ENCODE measurements at places on chromosomes 16 and 17.

GRCh38 chr16:3112058-3112880 is at the start of gene ZNF205:
ZNF205 (plus strand) TSS chr16:3112586; CDS start chr16:3113431, 845 bp downstream.
- DNase-seq = no peak

DNA sequence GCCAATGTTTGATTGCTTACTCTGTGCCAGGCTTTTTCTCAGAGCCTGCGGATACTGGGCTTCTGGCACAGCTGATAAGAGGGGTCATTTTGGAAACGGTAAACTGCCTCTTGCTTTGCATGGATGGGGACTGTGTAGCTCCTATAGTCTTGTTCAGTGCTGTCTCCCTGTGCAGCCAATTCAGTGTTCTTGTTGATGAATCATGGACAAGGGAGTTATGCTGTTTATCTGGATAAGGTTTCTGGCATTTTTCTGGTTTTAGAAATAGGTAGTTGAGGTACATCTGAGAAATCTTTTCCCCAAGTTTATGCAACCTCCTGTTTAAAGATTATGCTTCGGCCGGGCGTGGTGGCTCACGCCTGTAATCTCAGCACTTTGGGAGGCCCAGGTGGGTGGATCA is 16.7 kb upstream of the TANGO6 start:
- DNase-seq = no peak

DNA sequence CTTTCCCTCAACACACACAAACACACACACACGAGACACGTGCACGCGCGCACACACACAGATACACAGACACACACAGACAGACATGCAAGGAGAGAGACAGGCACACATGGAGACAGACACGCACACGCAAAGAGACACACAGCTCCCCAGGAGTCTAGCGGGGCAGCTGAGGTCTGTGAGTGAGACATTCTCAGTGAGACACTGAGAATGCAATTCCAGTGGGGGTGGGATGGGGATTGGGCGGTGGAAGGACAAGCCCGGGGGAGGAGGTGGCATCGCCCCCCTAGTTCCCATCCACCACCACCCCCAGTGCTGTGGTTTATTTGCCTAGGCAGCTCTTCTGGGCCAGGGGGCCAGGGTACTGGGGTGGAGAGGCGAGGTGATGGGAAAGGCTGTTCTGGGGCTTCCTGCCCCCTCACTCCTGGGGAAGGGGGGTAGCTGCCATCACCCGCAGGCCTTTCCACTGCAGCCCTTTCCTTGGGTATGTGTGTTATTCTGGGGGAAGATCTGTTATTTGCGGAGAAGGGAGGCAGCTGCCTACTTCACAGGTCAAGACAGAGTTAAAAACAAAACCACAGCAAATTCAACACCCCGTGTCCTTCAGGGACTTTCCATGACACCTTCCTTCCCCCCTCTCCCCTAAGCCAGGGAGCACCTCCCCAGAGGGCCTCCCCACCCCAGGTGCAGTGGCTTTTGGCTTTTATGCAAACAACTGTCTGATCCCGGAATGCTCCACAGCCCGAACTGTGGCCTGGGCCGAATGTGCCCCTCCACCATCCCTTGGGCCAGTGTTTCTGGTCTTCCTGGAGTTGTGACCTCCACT is 18.0 kb downstream of the GRB7 start:
- peak; percentile 61 for DNase-seq

- DNase-seq = no peak
Observed at GRCh38 chr17:38844261-38844757, 9.2 kb downstream of the RPL23 start.

- DNase-seq = no peak
Observed at GRCh38 chr16:31099860-31100638, 5.5 kb upstream of the VKORC1 start.

DNA sequence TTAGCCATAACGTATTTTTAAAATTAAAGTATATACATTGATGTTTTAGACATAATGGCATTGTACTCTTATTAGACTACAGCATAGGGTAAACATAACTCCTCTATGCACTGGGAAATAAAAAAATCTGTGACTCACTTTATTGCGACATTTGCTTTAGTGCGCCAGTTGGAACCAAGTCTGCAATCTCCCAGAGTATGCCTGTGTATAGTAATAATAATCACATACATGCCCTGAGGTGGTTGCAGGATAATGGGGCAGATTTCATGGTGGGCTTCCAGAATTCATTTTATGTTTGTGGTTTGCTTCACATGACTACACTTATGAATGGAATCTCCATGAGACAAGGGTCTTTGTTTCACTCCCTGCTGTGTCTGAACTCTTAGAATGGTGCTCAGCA is 66.9 kb upstream of the N4BP1 start:
- DNase-seq = no peak

DNA sequence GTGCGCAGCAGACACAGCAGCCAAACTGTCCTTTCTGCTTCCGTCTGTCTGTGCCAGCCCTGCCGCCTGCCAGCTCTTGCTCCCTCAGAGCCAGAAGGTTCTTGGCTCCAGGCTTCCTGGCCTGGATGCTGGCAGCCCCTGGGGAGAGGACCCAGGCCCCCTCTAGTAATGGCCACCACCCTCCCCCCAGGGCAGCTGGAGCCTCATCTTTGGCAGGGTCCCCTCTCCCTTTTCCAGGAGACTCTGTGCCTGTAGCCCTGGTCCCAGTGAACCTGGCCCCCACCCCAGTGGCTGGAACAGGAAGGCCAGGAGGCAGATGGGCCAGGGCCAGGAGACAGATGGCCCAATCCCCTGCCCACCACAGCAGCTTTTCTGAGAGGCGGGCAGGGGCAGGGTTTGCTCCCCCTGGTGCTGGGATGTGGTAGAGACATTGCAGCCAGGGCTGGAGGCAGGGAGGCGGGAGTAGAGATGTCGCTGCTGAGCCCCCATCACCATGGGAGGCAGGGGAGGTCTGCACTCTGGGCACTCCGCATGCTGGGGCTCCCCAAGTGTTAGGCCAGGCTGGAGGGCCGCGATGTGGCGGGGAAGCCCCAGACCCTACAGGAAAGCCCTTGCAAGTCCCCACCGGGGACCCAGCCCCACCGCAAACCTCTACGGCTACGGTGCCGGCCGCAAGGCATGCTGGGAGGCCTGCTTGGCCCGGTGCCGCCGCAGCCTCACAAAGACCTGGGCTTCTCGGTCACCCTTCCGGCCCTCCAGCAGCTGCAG is 16.7 kb downstream of the UNC13D start:
- DNase-seq = peak; percentile 75

- DNase-seq = no peak
Observed at GRCh38 chr17:44758414-44759085, at the start of gene ADAM11. ADAM11 (plus strand) TSS chr17:44758988; CDS start chr17:44759200, 212 bp downstream.

DNA sequence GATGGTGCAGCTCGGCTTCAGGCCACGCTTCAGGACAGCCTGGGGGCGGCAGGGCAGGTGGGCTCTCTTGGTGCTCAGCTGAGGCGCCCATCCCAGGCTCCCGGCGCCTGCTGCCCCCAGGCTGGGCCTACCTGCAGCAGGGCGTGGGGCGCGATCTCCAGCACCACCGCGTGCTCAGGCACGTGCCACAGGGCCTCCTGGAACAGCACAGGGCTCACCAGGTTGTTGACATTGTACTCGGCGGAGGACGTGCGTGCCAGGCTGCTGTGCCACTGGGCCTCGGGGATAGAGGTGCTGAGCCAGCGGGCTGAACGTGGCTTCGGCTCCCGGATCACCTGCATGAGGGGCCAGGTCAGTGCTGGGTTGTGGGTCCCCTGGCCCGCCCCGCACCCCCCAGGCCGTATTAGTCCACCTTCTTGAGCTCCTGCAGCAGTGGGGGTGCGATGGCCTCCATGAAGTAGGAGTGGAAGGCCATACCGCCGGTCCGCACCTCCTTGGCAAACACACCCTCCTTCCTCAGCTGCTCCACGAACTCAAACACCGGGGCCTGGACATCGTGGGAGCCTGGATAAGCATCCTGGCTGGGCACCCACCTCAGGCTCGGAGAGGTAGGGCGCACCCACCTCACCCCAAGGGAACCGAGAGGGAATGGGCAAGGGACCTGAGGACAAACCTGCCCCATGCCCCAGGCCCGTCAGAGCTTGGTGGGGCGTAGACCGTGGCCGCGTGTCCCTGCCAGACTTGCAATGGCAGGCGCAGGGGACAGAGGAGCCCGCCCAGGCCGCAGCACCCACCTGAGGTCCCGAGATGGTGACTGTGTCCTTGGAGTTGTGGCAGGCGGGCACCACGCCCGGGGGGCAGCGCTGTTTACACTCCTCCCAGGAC is 9.0 kb downstream of the FASN start:
- no peak for DNase-seq

DNA sequence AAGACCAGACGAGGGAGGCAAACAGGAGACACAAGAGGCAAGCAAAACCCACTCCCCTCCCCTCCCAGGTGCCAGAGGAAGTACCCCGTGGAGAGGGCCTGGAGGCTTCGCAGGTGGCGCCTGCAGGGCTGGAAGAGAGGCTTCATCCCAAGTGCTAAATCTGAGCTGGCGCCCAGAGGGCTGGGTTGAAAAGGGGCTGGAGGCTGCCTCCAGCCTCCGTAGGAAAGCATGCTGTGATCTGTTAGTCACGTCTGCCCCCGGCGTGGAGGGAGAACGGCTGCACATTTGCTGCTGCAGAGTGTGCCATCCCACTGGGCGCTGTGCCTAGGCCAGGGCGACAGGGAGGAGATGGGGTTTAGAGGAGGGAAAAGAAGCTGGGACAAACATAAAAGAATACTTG is 16.9 kb downstream of the RPH3AL start:
- no peak for DNase-seq

GRCh38 chr17:1627182-1627981 is 1.3 kb downstream of the SLC43A2 start:
- no peak for DNase-seq
